ENCODE measurements at places on chromosomes 3 and 15.

DNA sequence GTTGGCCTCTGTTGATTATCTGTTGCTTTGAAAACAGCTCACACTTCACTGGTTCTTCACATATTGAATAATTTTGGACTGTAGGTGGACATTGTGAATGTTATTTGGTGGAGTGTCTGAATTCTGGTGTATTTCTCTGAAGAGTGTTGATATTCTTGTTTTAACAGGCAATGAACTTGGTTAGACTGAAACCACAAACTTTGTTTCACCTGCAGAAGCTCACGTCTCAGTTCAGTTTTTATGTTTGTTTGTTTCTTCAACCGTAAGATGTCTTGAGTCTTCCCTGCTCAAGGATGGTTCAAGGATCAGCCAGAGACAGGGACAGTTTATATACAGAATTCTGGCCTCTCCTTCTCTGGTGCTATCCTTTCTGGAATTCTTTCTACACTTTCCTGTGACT is 43.6 kb downstream of the C3orf20 start:
- DNase-seq: no peak

DNA sequence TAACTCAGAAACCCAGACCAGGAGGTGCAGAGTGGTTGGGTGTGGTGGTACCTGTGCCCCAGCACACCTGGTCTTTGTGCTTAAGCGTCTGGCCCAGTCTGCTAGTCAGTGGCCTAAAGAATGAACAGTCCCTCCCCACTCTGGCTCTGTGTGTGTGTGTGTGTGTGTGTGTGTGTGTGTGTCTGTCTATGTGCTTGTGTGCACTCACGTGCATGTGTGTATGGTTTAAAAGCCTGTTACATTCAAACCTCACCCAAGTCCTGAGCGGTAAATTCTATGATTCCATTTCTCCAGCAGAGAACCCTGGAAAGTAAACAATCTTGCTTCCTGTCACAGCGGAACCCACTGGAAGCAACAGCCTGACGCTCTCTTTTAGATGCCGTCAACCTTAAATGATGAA is 34.2 kb downstream of the EDEM1 start:
- DNase-seq: no peak

- no peak for DNase-seq
Measured at GRCh38 chr3:25495726-25496253, 67.7 kb downstream of the RARB start.

GRCh38 chr3:43426388-43426787 is 140.0 kb downstream of the SNRK start:
- DNase-seq: no peak

GRCh38 chr15:59873644-59874272 is 130.4 kb upstream of the FOXB1 start:
- no peak for DNase-seq

GRCh38 chr3:169662132-169662842 is 1.2 kb downstream of the MECOM start:
- no peak for DNase-seq

- no peak for DNase-seq
Measured at GRCh38 chr15:83210619-83211018, 3.0 kb upstream of the HDGFL3 start.

GRCh38 chr3:117105686-117106085 is 396.1 kb downstream of the TUSC7 start:
- DNase-seq: no peak

GRCh38 chr3:170159933-170160332 is 21.6 kb downstream of the PHC3 start:
- no peak for DNase-seq

DNA sequence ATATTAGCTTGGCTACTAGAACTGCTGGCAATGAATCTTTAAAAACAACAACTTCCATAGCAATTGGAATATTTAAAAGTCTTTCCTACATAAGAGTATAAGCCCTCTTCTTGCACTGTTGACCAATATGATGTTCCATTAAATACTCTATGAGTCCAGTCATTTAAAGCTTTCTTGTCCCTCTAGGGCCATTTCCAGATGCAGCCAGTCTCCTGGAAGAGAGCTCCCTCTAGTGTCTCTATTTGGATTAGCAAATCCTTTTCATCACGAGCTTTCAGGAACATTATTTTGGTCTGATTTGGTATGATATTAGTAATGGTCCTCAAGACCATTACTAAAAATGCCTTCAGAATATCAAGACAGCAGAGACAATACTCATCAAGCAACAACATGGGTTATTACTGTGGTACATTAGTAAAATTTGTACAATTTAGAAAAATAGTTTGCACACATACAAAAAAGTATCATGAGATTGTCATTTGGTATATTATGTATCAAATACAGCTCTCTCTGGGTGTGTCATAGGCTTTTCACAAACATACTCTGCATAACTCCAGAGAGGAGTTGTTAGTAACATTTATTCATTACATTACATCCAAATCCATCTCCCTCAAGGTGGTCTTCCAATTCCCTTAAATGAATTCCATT is 101.3 kb downstream of the DPH6 start:
- DNase-seq: no peak

DNA sequence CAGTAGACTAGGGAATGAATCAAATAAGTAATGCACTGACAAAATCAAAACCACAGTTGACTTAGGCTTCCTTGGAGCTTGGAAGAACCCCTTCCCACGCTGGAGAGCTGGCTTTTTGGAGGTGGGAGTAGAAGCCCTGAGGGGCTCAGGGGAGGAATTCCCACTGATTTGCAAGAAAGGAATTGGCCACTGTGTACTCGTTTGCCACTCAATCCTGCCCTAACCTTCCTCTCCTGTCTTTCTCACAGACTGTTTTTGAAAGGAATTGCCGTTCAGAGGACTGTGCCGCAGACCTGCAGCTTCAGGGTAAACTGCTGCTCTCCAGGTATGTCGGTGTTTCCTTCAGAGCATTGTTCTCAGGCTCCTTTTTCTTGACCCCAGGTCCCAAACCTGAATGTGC is 208.2 kb upstream of the CTDSPL start:
- no peak for DNase-seq

GRCh38 chr15:96353930-96354730 is 23.6 kb downstream of the NR2F2 start:
- DNase-seq: no peak

DNA sequence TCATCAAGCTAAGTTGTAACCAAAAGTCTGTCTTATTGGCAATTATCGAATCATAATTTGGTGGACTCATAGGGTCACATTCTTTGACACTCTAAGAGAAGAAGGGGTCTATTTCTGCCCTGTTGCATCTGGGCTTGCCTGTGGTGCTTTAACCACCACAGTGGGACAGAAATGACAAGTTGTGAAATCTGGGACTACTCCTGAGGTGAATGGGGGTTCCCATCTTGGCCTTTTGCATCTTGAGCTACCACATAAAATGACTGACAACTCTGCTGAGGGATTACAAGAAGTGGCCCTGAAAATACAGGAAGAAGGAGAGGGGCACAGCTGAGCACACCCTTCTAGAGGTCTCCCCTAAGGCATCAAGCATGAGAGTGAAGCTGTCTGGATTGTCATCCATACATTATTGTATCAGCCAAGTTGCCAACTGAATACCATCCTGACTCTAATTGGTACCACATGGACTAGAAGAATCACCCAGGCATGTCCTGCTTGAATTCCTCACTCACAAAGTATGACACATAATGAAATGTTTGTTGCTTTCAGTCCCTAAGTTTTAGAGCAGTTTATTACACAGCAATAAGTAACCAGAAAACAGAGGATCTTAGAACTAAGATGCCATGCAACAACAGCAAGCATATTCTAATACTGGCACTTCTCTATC is 306.5 kb downstream of the ROBO1 start:
- no peak for DNase-seq

GRCh38 chr3:8987226-8987625 is 24.0 kb upstream of the RAD18 start:
- no peak for DNase-seq

GRCh38 chr3:128875556-128876120 is 3.8 kb upstream of the ACAD9 start:
- peak; percentile 59 for DNase-seq

DNA sequence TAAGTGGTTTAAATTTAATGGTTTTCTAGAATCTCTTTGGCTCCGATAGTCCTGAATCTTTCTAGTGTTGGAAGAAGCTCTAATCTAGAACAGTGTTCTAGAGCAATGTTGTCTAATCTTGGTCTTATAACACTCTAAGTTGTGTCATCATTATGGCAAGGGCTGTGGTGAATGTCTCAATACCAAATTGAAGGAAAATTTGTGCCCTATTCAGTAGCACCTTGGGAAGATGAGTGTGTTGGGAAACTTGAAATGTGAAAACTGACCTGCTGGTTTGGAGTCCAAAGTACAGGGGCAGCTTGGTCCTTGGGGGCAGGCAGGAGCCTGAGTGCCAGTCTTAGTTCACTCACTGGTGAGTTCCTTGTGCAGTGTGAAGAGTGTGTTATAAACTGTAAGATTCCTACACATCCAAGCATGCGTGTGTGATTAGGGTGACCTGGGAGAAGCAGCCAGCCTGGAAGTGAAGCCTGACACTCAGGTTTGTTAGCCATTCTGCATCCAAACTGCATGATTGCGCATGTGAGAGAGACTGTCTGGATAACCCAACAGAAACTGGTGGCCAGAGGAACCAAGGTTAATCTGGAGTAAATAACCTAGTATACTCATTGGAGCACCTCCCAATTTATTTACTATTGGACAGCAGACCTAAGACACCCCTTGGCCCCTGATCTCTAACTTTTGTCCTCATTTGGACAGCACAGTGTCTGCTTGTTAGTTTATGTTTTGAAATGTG is 14.6 kb downstream of the ZNF592 start:
- DNase-seq: no peak

- no peak for DNase-seq
Measured at GRCh38 chr3:183073839-183074238, 25.5 kb downstream of the MCCC1 start.

DNA sequence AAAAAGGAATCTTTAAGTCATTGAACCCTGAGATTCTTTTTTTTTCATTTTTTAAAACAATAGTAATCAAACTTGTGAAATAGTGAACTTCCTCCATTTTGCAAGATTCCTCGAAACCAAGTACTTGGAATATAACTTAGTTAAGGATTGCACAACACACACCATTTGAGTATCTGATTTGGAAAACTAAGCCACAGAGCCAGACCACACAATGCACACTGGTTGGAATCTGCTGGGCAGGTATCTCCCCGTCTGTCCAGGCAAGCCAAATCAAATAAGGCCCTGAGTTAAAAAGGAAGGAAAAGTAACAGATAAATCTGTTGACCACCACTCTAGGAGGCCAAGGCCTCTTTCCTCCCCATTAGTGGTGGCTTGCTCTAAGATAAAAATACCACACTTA is 177.5 kb upstream of the ICE2 start:
- no peak for DNase-seq

DNA sequence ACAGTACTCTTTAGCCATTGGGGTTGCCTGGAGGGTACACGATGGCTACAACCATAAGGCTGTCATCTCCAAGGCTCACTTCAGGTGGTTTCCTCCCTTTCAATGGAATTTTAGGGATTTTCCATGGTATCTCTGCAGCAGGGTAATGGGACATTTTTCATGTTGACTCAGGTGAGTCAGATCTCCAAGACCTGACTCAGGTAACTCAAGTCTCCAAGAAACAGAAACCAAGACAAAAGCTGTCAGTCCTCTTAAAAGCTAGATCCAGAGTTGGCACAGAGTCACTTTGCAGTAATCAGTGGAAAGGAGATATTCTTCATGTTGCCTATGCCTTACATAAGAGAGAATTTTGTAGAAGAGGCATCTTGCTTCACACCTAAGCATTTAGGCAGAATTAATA is 375.8 kb upstream of the ARPP21 start:
- DNase-seq: no peak

DNA sequence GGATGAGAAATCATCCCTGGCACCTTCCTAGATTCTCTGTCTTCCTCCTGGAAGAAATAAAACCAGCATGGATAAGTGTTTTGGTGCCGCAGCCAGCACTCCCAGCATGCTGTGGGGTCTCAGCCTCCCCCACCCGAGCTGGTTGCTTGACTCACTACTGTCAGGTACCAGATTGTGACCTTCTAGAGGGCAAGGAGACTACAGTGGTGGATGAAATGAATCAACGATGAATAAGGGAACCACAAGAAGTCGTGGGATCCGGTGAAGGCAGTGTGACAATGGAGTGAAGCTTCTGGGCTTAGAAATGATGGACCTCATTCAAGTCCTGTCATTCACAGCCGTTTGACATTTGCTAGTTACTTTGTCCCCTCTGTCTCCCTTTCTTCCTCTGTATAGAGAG is 50.2 kb upstream of the SLCO3A1 start:
- DNase-seq: no peak

DNA sequence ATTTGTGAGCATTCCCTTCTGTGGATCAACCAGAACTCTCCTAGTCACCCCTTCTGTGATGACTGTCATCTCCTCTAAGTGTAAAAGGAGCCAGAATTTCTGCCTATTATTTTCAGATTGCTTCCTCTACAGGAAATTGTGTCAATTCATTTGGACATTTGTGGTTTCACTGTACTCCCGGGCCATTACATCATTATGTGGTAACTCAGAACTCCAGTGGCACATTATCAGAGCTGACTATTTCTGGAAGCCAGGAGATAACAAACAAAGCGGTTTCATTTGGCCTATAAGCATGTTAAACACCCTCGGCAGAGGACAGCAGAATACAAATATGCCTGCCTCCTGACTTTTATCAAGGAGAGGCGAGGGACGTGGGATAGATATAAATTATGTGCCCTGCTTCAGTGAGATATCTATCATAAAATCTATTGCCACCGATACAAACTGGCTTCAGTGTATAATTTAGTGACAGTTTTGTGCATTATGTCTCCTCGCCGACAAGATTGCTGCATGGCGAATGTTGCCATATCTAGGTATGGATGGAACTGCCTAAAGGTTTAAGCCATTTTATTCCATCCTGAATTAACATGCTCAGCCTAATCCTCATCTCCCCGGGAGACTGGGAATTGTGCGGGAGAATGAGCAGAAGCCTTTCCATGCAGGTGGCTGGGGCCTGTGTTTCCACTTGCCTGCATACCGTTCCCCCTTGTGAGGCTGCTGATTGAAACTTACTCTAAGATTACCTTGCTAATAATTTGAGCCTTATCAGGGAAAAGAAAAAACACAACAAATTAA is 193.4 kb upstream of the SEMA6D start:
- DNase-seq: no peak

- no peak for DNase-seq
Measured at GRCh38 chr15:85570336-85570735, 189.9 kb downstream of the AKAP13 start.

GRCh38 chr3:46675426-46675825 is 18.1 kb downstream of the ALS2CL start:
- DNase-seq: no peak

- no peak for DNase-seq
Measured at GRCh38 chr15:75739791-75740190, 27.1 kb upstream of the CSPG4 start.

DNA sequence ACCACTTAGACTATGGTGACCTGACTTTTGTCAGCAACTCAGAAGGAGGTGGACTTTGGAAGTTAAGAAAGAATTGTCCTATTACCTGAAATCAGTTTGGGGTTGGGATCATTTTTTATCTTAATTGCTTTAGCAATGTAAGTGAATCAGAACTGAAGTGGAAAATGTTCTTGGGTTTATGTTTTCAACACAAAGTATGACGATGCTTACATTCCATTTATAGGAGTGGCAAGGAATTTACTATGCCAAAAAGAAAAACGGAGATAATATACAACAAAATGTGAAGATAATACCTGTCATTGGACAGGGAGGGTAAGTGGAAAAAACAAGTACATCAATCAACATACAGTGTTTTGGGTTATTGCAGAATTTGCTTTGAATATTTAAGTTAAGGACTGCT is 116.1 kb downstream of the PDE8A start:
- DNase-seq: no peak

GRCh38 chr3:30457726-30458125 is 148.7 kb upstream of the TGFBR2 start:
- no peak for DNase-seq

- no peak for DNase-seq
Measured at GRCh38 chr15:71455878-71456277, 340.6 kb downstream of the THSD4 start.

- no peak for DNase-seq
Measured at GRCh38 chr3:179720196-179720595, 67.4 kb downstream of the USP13 start.
